SK-N-MC (cell line): ENCODE measurements at places on chromosomes 16 and 17.

DNA sequence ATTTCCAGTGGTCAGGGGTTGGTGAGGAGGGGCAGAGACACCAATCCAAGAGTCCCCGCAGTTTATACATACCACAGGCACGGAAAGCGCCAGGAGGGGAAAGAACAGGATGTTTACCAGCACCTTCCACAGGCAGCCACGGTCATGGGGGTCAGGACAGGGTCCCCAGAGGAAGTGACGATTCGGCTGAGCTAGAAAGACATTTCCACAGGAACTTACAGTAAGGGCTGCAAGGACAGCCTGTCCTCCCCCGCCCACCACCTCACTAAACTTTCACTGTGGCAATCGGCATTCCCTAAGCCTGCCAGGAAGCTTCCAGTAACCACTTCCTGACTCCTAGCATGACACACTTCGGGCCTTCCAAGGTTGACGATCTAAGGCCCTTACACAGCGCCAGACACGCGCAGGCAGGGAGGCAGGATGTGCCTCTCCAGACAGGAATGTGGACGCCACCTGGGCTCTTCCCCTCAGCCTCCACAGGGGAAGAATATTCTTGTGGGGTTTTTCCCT, 1.2 kb upstream of the MT2A start:
- DNase-seq = no peak

DNA sequence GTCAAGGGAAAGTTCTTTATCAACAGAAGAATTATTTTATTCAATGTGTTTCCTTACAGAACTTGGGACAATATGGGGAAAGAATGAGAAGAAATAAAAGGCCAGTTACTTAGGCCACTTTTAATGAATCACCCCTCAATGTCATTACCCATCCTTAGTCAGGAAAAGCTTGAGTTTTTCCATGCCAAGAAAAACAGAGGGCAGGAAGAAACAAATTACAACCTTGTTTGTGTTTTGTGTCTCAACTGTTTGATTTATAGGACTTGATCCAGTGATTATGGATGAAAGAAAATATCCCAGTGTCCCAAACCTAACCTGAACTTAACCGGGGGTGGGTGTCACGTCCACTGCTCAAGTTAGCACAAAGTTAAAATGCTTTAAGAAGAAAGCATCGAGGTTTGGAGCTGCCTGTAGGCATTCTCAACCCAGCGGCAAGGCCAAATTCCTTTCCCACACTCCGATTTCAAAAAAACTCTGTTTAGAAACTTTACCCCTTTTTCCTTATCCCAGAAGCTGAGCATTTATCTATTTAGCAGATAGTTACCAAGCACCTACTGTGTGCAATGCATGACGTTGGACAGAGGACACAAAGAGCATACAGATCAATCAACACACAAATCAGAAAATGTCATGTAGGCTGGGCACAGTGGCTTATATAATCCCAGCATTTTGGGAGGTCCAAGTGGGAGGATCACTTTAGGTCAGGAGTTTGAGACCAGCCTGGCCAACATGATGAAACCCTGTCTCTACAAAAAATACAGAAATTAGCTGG, 14.0 kb upstream of the CYB5B start:
- no peak for DNase-seq

DNA sequence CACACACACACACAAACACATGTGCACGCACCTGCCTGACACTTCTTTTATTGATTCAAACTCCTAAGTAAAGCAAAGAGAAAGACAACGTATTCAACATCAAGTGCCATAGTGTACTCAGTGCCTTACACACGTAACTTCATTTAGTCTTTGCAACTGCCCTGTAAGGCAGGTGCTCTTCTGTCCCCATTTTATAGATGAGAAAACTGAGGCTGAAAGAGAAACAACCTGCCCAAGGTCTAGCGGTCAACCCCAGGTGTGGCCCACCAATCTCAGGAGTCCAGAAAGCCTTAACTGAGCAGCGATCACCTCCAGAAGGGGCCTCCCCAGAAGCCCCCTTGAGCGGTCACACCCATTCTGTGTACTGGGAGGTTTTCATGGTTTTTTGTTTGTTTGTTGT, 10.3 kb upstream of the GSG1L start:
- no peak for DNase-seq

GRCh38 chr16:31347445-31347844, 7.5 kb upstream of the ITGAX start:
- no peak for DNase-seq

DNA sequence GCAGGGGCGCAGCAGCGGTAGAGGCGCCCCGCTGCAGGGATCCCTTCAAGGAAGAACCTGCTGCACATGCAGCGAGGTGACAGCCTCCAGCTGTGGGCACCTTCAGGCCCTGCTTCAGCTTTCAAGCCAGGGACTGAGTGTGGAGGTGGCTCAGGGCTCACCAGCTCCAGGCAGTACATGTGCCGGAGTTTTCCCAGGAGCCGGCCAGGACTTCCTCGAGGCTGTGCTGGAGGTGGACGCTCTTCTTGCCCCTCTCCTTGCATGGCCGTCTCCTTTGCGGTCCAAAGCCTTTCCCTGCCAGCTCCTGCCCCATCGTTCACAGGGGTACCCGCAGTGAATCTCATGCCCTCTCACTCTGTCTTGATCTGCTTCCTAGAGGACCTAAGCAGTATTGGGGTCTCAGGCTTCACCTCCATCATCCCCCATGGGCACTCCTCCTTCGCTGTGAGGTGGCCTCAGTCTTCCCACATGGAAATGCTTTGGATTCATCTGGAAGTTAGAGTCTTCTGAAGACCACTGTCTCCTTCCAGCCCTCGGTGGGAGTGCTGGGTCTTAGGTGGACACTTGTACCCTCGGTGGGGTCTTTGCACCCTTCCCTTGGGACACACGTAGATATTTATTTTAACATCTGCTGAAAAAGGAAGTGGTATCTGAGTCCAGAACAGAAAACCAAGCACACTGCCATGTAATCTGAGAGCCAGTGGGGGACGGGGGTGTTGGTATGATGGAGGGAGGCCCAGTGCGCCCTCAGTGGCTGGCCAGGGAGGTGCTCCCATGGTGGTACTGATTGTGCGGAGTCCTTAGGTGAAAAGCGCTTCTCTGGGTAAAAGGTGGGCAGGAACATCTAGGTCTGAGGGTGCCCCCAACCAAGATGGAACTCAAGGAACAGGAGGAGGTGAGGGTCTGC, 7.0 kb downstream of the XYLT2 start:
- DNase-seq = no peak

GRCh38 chr16:79307214-79307613, 293.3 kb downstream of the MAF start:
- no peak for DNase-seq

DNA sequence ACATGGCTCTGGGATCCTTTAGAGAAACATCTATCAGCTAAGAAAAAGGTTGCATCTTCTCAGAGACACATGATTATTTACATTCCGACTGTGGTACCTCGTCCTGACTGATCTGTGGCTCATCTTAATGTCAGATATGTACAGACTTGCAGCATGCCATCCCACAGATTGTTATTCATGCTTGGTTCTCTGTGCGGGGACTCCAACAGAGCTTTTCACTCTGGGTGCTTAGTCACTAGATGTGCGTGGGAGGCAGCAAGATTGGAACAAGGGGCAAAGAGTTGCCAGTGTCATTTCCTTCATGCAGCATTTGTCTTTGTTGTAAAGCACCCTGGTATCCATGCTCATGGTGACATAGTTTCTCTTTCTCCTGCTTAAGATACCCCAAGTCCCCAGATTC, 179.1 kb upstream of the CACNG5 start:
- no peak for DNase-seq

DNA sequence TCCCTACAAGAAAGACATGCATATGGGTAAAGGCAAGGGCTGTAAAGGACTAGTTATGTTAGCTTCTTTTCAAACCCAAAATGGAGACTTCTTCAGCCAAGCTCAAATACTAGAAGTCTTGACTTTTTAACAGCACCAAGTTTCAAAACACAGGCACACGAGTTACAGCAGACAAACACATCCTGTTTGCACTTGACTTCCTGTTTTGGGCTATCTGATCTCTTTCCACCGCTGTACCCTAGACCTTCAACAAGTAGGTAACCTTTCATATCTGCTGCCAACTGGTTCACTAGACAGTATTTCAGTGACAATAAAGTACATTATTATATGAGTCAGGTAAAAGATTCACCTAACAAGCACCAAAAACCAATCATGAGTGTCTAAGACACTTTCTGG, 12.3 kb downstream of the RFFL start:
- no peak for DNase-seq

DNA sequence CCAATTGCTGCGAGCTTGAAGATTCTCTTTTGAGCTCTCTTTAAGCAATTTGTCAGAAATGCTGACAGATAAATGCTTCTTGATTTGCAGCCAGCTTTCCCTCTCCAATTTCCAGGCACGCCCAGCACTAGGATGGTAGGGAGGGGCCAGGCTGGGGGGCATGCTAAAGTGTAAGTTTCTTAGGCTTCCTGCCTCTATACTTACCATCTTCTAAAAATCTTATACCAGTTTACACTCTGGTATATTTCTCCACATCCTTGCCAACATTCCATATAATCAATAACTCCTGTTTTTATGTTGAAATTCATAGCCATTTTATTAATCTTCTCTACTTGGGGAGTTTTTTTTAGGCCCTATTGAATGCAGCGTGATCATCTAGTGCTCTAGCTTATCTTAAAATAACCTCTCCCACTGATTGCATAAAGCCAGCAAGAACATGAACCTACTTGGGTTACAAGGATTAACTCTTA, 17.5 kb downstream of the ACSF2 start:
- DNase-seq = no peak

- no peak for DNase-seq
Measured at GRCh38 chr16:1723450-1724147, 17.6 kb downstream of the MAPK8IP3 start.

- DNase-seq = no peak
Measured at GRCh38 chr16:50692999-50693781, at the start of gene NOD2. Gene NOD2, plus strand, starts transcription at chr16:50693606. Its CDS starts 5,890 bp downstream, at chr16:50699496.

- no peak for DNase-seq
Measured at GRCh38 chr17:80663781-80664206, 119.2 kb downstream of the RPTOR start.

- DNase-seq = no peak
Measured at GRCh38 chr17:82003411-82004381, 19.0 kb downstream of the CENPX start.

- no peak for DNase-seq
Measured at GRCh38 chr17:50542795-50543774, 3.9 kb upstream of the SPATA20 start.

DNA sequence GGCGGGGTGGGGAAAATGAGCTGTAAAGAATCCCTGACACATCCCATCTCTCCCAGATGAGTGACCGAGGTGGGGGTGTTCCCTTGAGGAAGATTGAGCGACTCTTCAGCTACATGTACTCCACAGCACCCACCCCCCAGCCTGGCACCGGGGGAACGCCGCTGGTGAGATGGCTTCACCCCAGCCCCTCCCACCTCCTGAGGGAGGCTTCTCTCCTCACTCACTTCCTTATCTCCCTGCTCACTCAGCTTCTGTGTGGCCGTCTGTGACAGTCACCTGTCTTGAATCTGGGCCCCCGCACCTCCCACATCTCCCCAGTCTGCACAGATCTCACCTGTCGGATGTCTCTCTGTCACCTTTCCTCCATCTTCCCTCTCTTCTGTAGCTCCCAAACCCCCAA, 13.4 kb downstream of the PDK2 start:
- DNase-seq = no peak

GRCh38 chr17:33511670-33512069, 218.6 kb upstream of the ASIC2 start:
- no peak for DNase-seq

- no peak for DNase-seq
Measured at GRCh38 chr16:84916178-84916577, 95.2 kb downstream of the ZDHHC7 start.
